Cortex of kidney (tissue), 1 donor: ENCODE measurements at places on chromosomes 7 and 10.

DNA sequence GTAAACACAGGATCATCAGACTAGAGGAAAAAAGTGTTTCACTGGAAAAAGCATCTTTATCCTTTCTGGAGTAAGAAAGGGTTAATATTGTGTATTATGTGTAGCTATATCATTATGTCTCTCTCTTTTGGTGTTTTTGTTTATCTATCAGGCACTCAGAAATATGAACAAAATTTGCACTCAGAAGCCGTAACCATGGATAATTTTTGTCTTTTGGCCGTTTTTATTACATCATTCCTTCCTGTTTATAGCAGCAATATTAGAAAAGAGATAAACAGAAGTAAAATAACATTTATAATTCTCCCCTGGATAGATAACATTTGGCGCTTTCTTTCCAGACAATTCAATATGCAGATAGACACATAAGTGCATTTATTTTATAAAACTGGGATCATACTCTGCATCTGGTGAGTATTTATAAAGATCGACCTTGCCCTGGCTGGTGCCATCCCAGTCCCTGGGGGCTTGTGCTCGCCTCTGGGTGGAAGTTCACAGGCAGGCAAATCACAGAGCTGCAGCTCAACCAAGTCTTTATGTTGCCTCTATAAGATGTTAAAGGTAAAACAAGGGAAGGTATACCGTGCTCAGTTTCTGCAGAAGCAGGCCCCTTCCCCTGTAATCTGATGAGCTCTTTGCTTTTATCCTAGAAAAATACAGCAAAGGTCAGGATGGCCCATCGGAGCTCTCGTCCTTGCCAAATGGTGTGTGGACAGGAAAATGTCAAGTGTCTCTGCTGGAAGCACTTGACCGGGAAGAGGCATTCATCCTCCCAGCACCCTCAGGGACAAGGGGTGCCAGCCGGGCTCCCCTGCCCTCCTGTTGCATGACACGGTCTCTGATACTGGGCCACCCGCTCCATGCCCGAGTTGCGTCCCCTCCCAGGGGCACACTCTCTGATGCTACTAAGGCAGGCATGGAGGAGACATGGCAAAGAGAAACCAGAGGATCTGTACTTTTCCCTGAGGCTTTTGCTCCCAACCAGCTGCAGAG lies 43.9 kb downstream of the PYROXD2 start:
- DNase-seq, result no peak

DNA sequence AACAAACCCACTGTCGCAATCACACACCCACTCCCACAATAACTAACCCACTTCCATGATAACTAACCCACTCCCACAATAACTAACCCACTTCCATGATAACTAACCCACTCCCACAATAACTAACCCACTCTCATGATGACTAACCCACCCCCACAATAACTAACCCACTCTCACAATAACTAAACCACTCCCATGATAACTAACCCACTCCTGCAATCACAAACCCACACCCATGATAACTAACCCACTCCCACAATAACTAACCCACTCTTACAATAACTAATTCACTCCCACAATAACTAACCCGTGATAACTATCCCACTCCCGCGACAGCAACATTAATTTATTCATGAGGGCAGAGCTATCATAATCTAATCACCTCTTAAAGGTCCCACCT lies 105.8 kb downstream of the COL13A1 start:
- no peak for DNase-seq

DNA sequence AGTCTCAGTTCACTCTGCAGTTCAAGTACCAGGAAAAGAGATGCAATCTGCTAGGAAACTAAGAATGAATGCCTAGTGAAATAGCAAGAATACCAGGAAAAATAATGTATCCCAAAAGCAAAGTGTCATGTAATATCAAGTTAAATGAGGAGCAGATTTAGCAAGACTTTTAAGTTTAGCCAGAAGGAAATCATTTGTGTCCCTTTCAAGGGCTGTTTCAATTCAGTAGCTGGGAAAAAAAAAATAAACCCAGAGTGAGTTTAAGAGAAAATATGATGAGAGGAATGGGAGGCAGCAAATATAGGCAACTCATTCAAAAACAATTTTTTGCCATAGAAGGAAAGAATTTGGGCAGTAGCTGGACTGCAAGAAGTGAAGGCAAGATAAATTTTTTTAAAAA lies 135.8 kb downstream of the DGKB start:
- no peak for DNase-seq

DNA sequence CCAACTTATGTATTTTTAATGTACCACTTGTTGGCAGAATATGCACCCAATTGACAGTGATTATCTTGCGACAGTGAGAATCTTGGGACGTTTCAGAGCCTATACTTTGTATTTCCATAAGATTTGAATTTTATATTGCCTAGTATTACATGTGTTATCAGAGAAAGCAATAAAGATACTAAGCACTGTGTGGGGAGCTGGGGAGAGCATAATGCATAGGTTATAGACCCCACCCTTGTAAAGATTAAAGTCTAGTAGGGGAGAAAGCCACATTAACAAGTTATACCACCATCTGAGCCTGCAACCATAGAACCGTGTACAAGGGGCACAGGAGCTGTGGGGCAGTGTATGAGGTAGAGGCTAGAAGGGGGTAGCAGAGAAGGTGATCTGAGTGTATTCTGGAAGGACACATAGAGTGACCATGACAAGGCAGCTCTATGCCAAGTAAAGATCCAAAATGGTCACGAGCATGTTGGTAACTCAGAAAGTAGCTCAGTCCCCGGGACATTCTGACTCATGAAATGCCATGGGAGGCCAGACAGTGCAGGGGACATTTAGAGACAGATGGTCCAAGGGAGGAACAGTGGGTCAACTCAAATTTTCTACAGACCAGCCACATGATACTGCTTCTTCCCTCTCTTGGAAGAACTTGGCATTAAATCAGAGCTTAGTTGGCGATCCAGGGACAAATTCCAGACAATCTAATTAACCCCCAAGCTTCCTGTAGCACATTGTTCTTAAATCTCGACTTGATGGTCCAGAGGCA lies 84.5 kb downstream of the ADRA2A start:
- DNase-seq, result no peak

- no peak for DNase-seq
Observed at GRCh38 chr10:130045091-130045652, 65.5 kb downstream of the C10orf143 start.

DNA sequence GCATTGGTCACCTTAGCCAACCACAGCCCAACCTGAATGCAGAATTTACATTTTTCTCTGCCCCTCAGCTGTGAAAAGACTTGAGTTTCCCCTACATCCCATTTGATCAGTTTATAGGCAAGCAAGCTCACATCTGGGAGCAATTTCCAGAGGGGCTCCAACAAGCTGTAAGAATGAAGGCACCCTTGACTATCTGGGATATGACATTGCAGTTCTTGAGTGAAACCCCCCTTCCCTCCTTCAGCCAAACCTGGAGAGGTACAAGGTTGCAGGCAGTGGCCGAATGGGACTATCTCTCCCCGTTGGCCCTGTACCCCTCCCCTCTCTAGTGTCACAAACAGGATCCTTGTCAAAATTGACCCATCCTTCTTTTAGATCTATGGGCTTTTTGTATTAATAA lies 30.5 kb downstream of the POLL start:
- no peak for DNase-seq
